T-helper 9 cell (primary cell): ENCODE measurements at places on chromosomes 16 and 17.

- DNase-seq = no peak
These were observed 2.0 kb downstream of the ABCC12 start for GRCh38 chr16:48153774-48154173.

DNA sequence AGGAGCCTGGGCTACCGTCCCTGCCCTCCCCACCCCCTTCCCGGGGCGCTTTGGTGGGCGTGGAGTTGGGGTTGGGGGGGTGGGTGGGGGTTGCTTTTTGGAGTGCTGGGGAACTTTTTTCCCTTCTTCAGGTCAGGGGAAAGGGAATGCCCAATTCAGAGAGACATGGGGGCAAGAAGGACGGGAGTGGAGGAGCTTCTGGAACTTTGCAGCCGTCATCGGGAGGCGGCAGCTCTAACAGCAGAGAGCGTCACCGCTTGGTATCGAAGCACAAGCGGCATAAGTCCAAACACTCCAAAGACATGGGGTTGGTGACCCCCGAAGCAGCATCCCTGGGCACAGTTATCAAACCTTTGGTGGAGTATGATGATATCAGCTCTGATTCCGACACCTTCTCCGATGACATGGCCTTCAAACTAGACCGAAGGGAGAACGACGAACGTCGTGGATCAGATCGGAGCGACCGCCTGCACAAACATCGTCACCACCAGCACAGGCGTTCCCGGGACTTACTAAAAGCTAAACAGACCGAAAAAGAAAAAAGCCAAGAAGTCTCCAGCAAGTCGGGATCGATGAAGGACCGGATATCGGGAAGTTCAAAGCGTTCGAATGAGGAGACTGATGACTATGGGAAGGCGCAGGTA lies 762 bp downstream of the CDK12 start:
- DNase-seq = peak; percentile 11

DNA sequence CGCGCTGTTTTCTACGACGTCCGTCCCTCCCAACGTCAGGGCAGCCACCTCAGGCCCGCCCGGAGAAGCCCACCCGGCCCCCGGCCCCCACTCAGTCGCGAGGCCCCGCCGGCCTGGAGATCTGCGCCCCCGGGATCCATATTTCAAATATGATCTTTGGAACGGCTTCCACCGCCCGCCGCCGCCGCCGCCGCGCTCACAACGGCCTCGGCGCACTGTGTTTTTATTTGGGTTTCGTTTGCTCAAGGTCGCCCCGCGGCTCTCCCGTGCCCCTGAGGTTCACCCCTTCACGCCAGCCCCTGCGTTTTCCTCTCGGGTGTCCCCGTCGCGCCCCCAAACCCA lies 4.2 kb upstream of the CBX4 start:
- peak; percentile 11 for DNase-seq

GRCh38 chr17:78637643-78638420 lies 60.6 kb upstream of the DNAH17 start:
- no peak for DNase-seq

DNA sequence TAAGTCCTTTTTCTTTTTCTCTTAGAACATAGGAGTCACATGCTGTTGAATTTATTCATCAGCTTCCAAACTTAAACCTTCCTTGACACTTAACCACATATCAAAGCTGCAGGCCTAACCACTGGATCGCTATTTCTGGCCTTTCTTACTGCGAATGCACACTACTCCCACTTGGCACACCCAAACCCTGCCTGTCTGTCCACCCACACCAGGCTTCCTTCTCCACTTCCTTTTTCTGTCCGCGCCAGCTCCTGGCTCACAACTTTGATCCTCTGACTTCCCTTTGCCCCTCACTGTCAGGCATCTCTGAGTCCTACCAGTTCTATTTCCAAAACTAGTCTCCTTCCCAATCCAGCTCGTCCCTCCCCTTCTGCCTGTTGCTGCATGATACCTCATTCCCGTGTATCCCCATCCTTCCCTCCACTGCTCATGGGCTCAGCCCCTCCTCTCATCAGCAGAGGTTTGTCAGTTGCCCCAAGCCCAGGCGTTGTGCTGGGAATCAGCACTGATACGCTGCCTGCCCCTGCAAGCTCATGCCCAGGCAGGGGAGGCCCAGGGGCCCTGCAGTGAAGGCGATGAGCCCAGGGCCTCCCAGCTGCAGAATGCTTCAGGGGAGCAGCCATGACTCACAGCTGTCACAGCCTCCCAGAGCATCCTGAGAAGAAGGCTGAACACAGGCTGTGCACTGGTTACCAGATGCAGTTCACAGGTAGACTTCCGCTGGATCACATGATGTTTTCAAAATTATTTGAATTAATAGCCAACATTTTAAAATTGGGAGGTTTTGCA lies 179.8 kb downstream of the KATNIP start:
- no peak for DNase-seq

DNA sequence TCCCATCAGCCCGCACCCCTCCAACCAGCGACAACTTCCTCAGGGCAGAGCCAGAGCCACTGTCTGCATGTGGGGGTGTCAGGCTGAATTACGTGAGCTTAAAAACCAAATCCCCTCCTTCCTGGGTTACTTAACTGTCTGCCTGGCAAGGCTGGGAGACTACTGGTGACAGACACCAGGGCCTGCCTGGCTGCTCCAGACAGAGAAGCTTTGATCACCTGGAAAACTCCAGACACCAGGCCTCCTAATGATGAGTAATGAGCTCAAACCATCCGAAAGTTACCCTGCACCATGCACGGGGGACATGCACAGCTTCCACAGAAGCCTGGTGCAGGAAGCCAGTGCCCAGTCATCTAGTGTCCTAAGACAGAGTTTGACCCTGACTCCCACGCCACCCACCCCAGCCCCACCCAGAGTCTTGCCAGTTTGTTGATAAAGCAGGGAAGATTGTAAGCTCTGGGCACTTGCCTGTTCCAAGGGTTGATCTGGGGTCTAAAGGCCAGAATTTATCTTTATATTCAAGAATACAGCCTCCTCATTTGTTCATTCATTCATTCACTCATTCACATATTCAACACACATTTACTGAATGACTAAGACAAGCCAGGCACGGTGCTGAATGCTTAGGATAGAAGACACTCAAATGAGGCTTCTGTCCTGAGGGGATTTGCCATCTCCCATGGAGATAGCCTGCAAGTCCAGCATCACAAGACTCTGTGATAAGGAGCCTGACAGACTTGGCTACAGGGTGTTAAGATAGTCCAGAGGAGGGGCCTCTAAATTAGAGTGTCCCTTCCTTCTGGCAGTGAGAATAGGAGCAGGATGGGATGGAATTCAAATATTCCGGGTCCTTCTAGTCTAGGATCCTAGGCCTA lies 7.2 kb upstream of the CCDC182 start:
- no peak for DNase-seq

GRCh38 chr16:31459687-31460581 lies 633 bp downstream of the ARMC5 start:
- DNase-seq = peak; percentile 100

GRCh38 chr16:51638339-51639135 lies 487.5 kb upstream of the SALL1 start:
- no peak for DNase-seq

DNA sequence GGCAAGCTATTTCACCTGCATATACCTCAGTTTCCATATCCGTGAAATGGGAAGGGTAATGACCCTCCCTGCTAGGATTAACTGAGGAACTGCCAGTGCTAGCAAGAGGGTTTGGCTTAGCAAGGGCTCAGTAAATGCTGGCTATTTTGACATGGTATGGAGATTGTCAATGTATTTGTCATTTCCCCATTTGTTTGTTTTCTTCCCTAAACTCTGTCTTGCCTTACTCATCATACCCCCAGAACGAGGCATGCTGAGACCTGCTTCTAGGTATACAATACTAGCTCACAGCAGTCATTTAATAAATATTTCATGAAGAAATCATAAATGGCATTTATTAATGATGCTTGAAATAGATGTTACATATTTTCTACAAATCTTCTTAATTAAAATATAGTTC lies 124.0 kb downstream of the DYNLRB2 start:
- DNase-seq = no peak

- DNase-seq = no peak
These were observed 151.7 kb downstream of the PRKCB start for GRCh38 chr16:23987443-23987842.

- no peak for DNase-seq
These were observed 2.7 kb upstream of the IRX5 start for GRCh38 chr16:54928016-54928356.

- peak; percentile 30 for DNase-seq
These were observed 3.4 kb downstream of the ZNF688 start for GRCh38 chr16:30567991-30568638.

- no peak for DNase-seq
These were observed 1.6 kb downstream of the MLX start for GRCh38 chr17:42568341-42569111.

- no peak for DNase-seq
These were observed 122.6 kb downstream of the AXIN2 start for GRCh38 chr17:65438708-65439294.

DNA sequence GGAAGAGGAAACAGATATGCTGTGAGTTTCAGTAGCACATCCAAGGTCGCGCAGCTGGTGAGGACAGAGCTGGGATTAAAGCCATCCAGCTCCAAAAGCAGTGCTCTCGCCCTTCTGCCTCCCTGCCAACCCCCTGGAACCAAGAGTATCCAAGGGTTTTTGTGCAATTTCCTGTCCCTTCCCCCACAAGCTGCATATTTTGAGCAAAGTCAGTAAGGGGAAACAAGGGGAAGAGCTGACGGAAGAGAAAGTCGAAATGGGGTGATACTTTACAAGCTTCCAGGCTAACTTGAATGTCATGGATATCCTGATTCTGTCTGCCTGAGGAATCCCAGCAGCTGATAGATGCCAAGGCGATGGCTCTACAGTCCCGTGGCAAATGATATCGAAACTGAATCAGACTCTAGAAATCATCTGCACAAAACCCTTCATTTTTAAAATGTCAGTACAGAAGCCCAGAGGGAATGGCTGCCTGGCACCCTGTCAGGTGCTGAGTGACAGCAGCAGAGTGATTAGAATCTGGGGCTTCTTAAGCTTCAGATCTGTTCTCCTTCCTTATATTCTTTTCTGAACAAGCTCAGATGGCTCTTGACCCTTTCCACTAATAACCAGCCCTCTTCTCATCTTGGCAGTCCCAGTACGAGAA lies 42.9 kb upstream of the TEKT3 start:
- DNase-seq = no peak

DNA sequence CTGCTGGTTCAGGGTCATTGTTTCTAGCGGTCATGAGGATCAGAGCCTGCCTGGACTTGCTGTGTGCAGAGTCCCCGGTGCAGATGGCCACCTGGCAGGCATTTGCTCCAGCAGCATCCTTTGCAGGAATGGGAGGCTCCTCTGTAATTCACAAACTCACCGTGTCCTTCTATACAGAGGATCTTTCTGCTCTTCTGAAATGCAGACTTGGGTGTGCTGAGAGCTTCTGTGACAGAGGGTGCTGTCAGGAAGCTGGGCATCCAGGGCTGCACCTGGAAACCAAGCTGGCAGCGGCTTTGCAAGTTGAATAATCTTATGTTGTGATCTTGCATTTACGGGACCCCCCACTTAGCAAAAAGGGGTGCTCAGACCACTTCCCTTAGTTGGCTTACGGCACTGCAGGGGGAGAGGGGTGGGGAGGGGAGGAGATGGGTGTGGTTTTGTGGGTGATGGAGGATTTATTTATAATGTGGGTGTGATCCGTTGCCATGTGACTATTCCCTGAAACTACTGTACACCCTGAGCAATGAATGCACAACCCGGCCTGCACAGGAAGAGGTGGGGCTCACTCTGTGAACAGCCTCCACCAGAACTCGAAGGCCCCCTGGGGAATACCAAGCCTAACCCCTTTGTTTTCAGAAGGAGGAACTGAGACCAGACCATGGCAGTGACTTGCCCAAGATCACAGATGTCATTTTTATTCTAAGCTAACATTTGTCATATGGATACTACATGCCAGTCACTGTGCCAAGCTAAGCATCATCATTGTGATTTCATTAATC lies 178.3 kb downstream of the PRKCB start:
- DNase-seq = peak; percentile 28

- no peak for DNase-seq
These were observed 382.2 kb upstream of the CDH5 start for GRCh38 chr16:65984296-65984695.

GRCh38 chr16:75947626-75948239 lies 221.4 kb upstream of the CPHXL start:
- no peak for DNase-seq

GRCh38 chr16:26263406-26263805 lies 571.6 kb downstream of the HS3ST4 start:
- DNase-seq = no peak

GRCh38 chr16:29811896-29812665 lies at the start of gene PRRT2:
TSS of gene PRRT2 (plus strand) at chr16:29812193. CDS start at chr16:29813055, 862 bp downstream.
- peak; percentile 46 for DNase-seq

GRCh38 chr16:49521734-49522325 lies 148.2 kb downstream of the C16orf78 start:
- no peak for DNase-seq

DNA sequence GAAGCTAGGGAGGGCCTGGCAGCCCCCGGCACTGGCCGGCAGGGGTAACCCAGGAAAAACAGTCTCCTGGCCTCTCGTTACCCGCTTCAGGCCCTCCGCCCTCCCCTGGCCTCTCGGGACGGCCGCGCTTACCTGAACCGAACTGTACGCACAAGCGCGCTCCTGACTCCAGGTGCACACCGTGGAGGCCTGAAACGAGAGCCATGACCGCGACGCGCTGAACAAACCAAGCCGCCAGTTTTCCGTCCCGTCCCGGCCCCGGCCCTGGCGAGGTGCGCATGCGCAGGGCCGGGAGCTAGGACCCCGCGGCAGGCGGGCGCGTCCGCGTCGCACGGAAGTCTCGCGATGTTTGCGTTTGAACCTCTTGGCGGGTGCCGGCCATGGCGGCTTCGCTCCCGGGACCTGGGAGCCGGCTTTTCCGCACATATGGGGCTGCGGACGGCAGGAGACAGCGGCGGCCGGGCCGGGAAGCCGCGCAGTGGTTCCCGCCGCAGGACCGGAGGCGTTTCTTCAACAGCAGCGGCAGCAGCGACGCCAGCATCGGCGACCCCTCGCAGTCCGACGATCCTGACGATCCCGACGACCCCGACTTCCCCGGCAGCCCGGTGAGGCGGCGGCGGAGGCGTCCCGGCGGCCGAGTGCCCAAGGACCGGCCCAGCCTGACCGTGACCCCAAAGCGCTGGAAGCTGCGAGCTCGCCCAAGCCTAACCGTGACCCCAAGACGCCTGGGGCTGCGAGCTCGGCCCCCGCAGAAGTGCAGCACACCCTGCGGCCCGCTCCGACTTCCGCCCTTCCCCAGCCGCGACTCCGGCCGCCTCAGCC lies at the start of gene HASPIN:
Gene HASPIN, plus strand, starts transcription at position 348 of the 822 bp plus-strand sequence. Its CDS starts 33 bp downstream, at position 381.
- peak; percentile 92 for DNase-seq
